ENCODE measurements at places on chromosomes 1 and 21.

- no peak for DNase-seq
These were observed 8.8 kb upstream of the REN start for GRCh38 chr1:204174958-204175357.

- no peak for DNase-seq
These were observed 5.0 kb downstream of the COG2 start for GRCh38 chr1:230647321-230647720.

- DNase-seq = peak; percentile 61
These were observed 6.6 kb upstream of the THRAP3 start for GRCh38 chr1:36217670-36218069.

- DNase-seq = peak; percentile 59
These were observed 1.3 kb downstream of the KMO start for GRCh38 chr1:241533326-241534115.

DNA sequence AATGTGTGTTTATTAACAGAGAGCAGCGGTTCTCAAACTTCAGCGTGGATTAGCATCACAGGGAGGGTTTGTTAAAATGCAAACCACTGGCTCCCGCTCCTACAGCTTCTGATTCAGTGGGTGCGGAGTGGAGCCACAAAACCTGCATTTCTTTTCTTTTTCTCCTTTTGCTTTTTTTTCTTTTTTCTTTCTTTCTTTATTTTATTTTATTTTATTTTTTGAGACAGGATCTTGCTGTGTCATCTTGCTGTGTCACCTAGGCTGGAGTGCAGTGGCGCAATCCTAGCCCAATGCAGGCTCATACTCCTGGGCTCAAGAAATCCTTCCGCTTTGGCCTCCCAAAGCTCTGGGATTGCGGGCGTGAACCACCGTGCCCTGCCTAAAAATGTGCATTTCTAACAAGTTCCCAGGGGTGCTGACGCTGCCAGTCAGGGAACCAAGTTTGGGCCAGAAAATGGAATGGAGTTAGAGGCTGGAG, 20.9 kb upstream of the SLC1A7 start:
- DNase-seq = no peak

- no peak for DNase-seq
These were observed 581.4 kb downstream of the USP25 start for GRCh38 chr21:16311229-16311628.

- DNase-seq = peak; percentile 38
These were observed 24.8 kb upstream of the OR2B11 start for GRCh38 chr1:247482747-247483146.

DNA sequence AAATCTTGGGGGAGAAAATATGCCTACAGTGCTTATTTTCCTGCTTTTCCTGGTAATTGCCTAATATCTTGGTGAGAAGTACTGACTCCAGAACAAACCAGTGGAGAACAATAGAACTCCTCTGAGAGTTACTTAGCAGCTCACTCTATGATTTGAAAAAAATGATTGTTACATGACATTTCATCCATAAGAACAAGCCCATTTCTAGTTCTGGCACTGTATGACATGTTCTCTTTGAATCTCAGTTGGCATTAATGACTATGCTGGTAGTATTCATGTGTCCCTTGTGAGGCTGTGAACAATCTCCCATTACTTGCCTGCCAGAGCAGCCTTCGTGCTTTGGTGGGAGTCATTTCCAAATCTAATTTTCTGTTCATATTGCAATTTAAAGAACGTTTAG, 58.0 kb downstream of the CLIC4 start:
- peak; percentile 37 for DNase-seq

DNA sequence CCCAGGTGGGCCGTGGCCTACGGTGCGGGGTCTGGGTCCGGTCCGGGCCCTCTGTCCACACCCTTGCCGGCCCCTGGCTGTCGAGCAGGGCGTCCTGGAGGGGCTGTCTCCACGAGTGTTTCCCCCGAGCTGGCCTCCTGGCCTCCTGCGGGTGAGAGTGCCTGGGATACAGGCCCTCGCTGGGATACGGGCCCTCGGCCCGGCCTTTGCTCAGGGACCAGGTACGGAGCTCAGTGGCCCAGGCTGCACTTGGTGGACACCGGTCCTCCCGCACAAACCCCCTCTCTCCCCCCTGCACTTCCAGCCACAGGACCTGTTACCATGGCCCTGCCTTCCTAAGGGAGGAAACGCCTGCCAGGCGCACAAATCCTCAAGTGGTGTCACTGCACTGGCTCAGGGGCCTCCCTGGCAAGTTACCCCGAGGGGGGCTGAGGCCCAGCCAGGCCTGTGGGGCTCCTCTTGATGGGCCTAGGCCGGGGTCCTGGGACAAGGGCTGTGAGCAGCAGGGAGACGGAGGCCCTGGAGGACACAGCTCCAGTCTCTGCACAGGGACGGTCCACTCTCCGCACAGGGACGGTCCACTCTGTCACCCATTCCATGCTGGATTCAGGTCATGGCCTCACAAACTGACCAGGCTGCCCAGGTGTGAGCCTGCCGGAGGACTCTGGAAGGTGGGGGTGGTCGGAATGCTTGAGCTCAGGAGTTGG, 18.2 kb upstream of the RNF223 start:
- DNase-seq = no peak

GRCh38 chr1:118995312-118996016, 7.3 kb upstream of the TBX15 start:
- DNase-seq = no peak

DNA sequence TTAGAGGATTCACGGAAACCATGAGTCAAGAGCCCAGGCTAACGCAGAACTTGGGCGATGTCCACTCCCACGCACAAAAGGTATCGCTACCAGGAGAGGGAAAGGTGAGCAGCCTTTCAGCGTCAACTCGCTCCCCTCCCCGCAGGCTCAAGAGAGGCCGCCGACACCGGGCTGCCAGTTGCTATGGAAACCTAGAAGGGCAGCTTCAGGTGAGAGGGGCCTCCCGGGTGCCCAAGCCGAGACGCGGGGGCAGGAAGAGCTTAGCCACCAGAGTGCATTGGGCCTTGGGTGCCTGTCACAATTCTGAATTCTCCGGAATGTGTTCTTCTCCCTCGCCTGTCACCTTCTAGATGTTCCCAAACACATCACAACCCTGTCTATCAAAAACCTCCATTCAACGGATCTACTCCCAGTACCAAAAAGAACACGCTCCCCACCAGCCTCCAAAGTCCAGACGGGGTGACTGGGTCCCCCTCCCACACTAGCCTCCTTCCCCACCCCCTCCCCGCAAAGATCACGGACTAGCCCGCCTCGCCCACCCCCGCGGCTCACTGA, 694 bp downstream of the MEAF6 start:
- DNase-seq = peak; percentile 53

DNA sequence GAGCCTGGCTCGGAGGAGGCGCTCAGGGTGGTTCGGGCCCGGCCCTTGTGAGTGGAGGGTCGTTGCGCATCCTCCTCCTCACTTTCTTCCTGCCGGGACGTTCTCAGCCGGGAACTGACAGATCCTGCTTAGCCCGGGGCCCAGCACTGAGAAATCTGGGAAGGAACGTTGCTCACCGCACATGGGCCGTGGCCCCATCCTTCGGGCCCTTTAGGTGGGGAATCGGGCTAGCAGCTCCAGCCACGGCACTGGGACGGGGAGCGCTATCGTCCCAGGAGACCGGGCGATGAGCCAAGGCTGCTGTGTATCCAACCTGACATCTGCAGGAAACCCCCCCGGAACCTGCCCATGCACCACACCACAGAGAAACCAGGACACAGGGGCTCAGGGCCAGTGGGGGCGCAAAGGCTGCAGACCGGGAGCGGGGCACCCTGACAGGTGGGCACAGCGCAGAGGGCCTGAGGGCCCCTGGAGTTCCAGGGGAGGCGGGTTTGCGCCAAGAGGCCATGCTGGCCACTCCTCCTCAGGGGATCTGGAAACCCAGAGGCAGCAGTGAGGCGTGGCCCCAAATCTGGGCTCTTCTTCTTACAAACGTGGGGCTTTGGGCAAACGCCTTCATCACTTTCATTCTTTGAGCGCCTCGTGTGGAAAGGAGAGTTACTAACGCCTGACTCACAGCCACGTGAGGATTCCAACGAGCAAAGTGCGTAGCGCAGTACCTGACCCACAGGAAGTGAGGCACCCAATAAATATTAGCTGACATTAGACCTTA, at the start of gene SH2D5:
TSS of gene SH2D5 (minus strand) at position 116 of the 772 bp plus-strand sequence. CDS start 4,659 bp downstream, outside the sequence.
- DNase-seq = peak; percentile 99

- DNase-seq = peak; percentile 12
These were observed 648 bp upstream of the DR1 start for GRCh38 chr1:93344886-93345632.

DNA sequence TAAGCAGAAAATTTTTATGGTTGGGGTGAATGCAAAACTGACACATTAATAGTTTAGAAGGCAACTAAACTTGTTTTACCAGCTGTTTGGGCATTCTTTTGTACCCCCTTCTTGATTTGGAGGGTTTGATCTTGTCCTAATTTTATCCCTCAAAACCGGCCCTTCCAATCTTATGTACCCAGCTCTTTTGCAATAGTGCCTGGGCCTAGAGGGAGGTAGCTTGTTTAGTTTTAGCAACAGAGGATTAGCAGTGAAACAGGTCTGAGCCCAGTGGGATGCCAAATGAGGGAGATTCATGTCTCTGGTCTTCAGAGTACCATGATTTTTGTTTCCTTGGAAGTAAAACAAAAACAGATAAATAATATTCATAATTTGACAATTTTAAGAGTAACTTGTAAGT, 45.1 kb downstream of the CRP start:
- DNase-seq = no peak

DNA sequence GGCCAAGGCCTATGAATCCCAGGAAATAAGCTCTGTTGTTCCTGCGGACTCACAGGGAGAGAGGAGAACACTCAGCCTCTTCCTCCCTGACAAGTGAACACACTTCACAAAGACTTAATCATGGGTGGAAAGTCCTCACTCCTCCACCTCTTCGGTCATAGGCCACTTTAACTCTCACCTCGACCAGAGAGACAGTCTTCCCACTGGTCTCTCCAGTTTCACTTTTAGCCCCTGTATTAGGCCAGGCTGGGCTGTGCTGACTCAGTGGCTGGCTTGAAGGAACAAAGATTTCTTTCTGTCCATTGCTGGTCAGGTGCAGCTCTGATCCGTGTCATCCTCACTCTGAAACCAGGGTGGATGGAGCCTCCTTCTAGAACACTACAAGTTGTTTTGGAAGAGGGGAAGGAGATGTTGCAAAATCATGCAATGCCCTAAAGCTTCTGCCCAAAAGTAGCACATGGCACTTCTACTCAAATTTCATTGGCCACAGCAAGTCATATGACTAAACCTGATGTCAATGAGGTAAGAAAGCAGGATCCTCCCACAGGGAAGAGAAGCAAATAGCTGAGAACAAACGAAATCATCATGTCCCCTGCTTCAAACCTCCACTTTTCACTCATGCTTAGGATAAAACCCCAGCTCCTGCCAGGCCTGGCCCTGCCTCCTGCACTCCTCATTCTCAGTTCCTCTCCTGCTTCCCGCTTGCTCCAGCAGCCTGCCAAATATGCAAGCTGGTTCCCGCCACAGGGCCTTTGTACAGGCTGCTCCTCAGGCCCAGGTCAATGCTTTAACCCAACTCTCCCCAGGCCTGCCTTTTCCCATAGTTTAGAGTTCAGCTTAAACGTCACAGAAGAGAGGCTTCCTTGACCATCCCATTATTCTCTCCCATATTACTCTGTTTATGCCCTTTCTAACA, 150.5 kb upstream of the RUNX3 start:
- no peak for DNase-seq

- DNase-seq = peak; percentile 86
These were observed 10.7 kb downstream of the SLC9A1 start for GRCh38 chr1:27144049-27144748.

GRCh38 chr1:182794676-182795201, 5.2 kb downstream of the NPL start:
- no peak for DNase-seq

GRCh38 chr21:36477001-36477400, 2.9 kb downstream of the CLDN14 start:
- no peak for DNase-seq

GRCh38 chr1:222644636-222644980, 26.7 kb downstream of the MIA3 start:
- peak; percentile 19 for DNase-seq

DNA sequence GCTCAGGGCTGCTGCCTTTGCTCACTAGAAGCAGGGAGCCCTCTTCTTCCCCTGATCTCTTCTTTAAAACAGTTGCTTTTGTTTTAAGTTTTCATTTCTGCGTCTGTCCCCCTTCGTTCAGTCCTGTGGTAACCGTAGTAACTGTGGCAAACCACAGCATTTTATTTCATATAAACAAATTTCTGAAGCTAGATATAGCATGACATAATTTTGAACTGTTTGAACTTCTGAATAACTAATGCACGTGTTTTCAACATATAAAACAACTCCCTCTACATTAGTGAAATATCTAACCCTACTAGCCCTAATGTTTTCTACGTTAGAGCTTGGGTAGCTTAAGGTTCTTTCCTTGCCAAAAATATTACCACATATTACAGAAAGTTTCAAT, 104.6 kb downstream of the DISP1 start:
- DNase-seq = no peak

GRCh38 chr1:159889821-159890252, 10.1 kb downstream of the CFAP45 start:
- DNase-seq = peak; percentile 71

- DNase-seq = no peak
These were observed 357.5 kb upstream of the RUNX1 start for GRCh38 chr21:35406635-35407034.

DNA sequence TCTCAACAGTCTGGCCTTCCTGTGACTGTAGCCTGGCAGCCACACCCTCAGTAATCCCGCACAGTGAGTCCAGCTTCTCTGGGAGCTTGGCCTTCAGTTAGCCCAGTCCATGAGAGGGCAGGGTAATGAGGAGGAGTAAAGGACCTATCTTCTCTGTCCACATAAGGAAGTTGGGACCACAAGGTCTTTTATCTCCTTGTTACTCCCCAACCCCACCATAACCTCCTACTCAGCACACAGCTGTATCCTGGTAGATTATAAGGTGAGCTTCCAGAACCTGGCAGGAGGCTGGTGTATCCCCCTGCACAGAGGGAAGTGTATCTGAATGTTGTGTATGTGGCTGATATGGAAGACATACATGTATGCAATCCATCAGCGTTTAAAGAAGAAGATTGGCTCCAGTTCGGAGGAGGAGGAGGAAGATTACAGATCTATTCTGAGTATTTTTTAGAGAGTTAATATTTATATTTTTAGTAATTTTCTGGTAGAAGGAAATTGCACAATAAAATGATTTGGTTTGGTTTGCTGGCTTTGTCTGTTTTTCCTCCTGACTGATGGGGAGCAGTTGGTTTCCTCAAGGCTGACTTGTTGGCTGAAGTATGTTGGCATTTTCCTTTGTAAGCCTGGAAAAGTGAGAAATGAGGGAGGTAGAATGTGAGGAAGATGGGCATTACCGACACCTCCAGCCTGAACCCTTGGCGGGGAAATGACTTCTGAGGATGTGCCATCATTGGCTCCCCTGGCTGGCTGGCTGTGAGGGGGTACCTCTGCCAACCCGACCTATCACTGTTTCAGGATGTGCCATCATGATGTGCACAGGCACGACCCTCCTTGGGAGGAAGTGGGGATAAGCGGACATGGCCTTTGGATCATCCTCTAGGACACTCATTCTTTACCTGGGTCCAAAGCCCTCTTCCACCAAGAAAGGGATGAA, 5.0 kb downstream of the C1orf226 start:
- DNase-seq = no peak

Measured in epithelial cell of esophagus (primary cell).